GM12892 (cell line): ENCODE measurements at places on chromosomes 16 and 17.

DNA sequence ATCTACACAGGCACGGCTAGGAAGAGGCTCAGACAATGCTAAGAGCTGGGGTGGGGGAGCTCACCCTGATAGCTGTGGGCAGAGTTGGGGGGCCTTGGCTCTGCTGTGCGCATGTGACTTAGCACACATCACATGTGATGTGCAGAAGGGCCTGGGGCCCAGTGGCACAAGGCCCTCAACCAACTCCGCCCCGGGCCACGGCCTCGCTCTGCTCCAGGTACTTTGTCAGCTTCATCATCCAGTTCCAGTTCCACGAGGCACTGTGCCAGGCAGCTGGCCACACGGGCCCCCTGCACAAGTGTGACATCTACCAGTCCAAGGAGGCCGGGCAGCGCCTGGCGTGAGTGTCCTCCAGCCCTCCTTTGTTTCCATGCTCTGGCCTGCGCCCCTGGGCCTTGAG lies 19.3 kb downstream of the ACE start:
- no peak for DNase-seq

DNA sequence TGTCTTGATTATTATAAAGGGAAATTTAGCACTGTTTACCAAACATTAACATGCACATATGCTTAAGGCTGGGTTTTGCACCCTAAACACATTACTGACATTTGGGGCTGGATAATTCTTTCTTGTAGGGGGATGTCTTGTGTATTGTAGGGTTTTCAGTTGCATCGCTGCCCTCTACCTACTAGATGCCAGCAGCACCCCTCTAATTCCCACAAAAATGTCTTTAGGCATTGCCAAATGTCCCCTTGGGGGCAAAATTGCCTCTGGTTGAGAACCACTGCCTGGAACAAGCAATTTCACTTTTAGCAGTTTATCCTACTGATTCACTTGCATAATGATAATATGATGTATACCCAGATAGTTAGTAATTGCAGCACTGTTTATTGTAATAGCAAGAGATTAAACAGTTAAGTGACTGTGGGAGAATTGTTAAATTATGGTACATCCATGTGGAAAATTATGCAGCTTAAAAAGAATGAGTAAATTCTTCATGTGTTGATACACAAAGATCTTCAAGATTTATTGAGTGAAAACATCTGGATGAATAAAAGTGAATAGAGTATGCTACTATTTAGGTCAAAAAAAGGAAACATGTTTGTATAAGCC lies 18.4 kb downstream of the PRSS54 start:
- no peak for DNase-seq

- DNase-seq: no peak
These were observed 74.3 kb downstream of the DYNLRB2 start for GRCh38 chr16:80614908-80615671.

- no peak for DNase-seq
These were observed 21.2 kb upstream of the CMTM4 start for GRCh38 chr16:66717776-66718175.

DNA sequence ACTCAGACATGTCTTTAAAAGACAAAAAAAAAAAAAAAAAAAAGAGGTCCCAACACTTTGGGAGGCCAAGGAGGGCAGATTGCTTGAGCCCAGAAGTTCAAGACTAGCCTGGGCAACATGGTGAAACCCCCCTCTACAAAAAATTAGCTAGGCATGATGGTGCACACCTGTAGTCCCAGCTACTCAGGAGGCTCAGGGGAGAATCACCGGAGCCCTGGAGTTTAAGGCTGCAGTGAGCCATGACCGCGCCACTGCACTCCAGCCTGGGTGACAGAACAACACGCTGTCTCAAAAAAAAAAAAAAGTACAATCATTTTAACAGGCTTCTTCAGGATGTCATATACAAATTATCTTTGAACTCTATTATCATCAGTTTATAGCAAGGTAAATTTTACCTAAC lies 22.0 kb downstream of the C16orf87 start:
- DNase-seq: no peak
